ENCODE measurements at places on chromosomes 3 and 15.
A peak's percentile ranks its signal among the peaks of the same experiment; 100 is the strongest.

GRCh38 chr3:3157484-3157883, 22.0 kb downstream of the CRBN start:
- DNase-seq = no peak

- no peak for DNase-seq
These were observed 49.2 kb downstream of the CTDSPL start for GRCh38 chr3:37910671-37911400.

DNA sequence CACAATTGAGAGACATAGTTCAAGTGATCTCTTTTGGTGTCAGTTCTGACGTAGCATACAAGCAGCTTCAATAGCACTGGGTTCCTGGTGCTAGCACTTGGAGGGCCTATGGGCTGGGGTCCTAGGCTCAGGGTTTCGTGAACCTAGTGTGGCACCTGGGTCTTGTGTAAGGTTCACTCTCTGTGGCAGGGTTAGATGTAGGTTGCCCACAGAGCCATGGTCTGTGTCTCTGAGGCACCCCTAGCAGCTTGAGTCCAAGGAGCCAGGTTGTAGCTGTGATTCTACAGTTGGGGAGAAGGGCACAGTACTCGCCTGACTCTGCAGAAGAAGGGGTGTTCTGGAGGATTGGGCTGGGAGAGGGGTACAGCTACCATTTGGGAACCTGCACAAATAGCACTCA, 282.6 kb upstream of the LRRC3B start:
- DNase-seq = no peak

DNA sequence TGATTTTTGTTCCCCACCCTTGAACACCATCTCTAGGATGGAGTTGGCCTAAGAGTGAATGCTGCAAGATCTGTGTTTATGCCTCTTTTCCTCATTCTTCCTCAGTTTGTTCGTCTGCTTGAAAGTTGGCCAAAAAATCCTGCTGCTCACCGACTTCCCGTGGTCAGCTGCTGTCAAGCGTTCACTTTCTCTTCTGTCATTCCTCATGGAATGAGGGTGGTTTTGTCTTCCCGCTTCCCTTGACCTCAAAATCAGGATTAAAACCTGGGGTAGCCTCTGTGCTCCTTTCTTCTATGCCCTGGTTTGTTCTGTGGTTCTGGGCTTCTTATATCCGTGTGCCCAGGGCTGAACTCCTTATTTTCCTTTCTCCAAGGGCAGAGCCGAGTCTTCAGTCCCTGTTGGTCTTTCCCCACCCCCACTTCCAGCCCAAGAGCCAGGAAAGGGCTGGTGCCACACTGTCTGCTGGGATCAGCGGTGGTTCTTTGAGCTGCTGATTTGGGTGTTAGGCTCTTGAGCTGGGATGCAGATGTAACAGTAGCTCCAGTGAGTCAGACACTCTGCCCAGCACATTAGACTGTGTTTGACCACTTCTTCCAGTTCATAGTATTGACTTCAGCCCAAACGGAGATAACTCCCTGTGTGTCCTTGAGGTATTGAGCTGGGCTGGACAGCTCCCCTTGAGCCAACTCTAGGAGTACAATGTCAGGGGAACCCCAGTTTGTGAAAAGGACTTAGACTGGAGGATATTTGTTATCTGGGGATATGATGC, 2.3 kb downstream of the SERF2 start:
- no peak for DNase-seq

- DNase-seq = no peak
These were observed 57.2 kb downstream of the BFSP2 start for GRCh38 chr3:133457025-133457424.

DNA sequence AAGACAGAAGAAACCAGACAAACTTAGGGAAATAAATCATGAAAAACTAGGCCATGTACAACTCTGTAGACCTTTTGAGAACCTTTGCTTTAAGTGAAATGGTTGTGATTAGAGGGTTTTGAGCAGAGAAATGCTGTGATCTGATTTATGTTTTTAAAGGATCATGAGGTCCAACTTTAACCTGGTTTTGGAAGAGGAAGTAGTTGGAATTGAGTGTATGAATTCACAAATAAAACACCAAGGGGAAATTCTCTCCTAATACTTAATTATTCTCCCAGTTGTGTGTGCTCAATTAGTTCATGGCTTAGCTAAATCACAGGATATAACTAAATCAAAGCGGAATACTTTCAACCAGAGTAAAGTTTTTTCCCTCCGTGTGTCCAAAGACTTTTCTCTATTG, 45.5 kb upstream of the MCF2L2 start:
- DNase-seq = no peak

- no peak for DNase-seq
These were observed 32.2 kb downstream of the EPHB1 start for GRCh38 chr3:134827213-134827612.

DNA sequence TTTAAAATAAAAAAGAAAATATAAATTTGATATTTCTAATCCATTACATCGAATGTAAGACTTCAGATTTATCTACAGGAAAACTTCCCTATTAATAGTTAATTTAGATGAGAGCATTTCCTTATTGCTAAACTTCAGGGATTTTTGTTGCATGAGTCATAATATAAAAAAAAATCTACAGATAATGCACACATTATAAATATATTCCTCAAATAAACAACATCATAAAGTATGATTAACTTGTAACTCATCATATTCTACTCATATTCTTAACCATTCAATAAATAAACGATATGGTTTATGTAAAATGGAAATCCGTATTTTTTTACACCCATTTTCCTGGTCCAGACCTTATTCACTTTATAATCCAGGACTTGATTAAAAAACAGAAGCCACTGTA, 477.0 kb downstream of the EPHA3 start:
- DNase-seq = no peak

- DNase-seq = no peak
These were observed 390.4 kb upstream of the PROK2 start for GRCh38 chr3:72175296-72175858.

- DNase-seq = peak; percentile 58
These were observed 970 bp downstream of the BBX start for GRCh38 chr3:107523539-107524325.

- peak; percentile 69 for DNase-seq
These were observed 42.6 kb downstream of the MGLL start for GRCh38 chr3:127779747-127780146.

DNA sequence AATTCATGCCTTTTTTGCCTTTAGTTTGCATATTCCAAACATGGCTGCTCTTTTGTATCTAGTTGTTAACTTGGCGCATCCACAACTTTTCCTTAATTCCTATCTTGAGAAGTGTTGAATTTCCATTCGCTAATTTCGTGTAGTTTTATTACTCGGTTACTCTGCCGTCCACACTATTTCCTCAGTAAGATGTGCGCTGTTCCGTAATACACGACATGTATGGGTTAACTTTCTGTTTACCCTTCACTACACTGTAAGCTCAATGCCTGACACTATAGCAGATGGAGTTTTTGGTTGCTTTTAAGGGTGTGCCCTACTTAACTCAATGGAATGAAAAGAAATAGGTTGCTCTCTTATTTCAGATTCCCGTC, 724 bp downstream of the RPSA start:
- DNase-seq = no peak

DNA sequence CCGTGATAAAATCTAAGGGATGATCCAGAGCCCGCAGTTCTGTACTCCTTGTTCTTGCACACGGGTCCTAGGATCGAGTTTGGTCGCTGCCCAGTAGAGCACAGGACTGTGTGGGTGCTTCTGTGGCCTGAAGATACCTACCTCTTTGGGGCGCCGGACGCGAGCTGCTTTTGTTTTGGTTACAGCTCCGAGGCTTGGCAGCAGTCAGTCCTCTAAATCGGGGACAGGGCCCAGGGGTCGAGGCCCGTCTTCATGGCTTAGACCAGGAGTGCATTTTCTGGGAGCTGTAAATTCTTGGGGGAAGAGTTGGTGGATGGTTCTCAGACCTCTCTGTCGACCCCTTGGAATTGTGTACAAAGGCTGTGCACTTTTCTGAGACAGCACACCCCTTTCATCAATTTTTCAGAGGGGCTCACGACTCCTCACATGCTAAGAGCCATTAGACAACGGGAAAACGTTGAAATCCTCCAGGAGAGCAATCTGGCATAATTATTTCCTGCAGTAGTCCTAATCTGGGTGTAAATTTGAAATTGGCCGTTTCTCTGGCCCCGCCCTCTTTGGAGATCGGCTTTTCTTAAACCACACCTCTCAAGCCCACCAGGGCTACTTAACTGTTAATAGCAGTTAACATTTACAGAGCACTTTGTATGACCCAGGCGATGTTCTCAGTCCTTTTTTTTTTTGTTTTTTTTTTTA, 928 bp downstream of the CEP97 start:
- DNase-seq = no peak

DNA sequence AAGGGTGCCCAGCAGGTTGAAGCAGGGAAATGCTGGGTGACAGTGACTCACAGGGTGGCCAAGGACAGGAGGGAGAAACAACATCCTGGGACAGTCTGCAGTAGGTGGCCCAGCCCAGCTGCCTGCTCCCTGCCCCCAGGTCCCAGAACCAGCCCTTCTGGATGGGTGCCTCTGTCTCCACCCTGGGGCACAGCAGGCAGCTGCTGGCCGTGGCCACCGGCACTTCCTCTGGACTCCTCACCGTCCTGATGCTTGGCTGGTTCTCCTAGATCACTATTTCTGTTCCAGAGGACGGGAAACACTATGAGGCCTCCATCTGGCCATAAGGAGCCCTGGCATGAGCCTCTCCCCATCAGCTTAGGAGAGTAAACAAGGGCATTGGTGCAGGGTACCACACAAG, 258.9 kb downstream of the XXYLT1 start:
- no peak for DNase-seq

DNA sequence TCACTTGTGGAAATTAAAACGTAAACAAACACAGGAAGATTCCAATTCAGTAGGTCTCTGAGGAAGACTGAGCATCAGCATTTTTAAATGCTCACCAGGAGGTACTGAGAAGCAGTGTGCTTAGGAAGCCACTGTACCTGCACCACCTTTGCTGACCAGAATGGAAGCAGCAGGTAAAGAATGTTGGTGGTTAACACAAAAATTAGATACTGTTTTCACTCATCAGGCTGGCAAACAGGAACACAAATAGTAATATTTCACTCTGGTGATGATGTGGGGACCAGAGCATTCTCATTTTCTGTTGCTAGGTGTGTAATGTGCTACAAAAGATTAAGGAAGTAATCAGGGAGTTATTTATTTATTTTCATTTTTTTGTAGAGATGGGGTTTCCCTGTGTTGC, 29.9 kb upstream of the GHSR start:
- DNase-seq = no peak

GRCh38 chr3:37729119-37729518, 132.6 kb upstream of the CTDSPL start:
- DNase-seq = no peak

- no peak for DNase-seq
These were observed 57.5 kb upstream of the LMCD1 start for GRCh38 chr3:8443829-8444791.

DNA sequence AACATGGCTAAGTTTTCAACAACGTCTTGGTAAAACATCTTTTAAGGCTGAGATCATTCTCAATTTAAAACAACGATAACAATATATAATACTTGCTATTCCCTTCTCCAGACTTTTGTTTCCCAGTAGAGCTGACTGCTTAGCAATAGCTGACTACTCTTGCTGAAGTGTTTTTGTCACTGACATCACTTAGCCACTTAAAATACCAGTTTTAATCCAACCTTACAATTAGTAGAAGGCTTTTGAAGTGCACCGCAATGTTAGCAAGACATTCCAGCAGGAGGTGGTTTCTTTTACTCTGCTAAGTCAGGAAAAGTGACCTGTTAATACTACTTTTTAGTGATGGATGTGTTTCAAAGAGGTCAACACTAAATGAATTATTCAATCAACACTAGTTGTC, 28.7 kb upstream of the GBE1 start:
- DNase-seq = no peak

GRCh38 chr3:31022716-31023115, 128.3 kb upstream of the GADL1 start:
- DNase-seq = no peak

DNA sequence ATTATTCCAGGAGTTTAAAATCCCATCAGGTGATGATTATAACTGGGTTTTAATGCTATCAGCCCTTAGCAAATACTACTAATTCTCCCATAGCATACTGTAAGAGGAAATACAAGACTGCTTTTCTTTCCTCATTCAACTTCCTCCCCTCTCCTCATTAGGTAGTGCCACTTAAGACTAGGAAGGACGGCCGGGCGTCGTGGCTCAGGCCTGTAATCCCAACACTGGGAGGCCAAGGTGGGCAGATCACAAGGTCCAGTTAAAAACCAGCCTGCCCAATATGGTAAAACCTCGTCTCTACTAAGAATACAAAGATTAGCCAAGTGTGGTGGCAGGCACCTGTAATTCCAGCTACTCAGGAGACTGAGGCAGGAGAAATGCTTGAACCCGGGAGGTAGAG, 14.7 kb downstream of the NDUFAF1 start:
- no peak for DNase-seq

DNA sequence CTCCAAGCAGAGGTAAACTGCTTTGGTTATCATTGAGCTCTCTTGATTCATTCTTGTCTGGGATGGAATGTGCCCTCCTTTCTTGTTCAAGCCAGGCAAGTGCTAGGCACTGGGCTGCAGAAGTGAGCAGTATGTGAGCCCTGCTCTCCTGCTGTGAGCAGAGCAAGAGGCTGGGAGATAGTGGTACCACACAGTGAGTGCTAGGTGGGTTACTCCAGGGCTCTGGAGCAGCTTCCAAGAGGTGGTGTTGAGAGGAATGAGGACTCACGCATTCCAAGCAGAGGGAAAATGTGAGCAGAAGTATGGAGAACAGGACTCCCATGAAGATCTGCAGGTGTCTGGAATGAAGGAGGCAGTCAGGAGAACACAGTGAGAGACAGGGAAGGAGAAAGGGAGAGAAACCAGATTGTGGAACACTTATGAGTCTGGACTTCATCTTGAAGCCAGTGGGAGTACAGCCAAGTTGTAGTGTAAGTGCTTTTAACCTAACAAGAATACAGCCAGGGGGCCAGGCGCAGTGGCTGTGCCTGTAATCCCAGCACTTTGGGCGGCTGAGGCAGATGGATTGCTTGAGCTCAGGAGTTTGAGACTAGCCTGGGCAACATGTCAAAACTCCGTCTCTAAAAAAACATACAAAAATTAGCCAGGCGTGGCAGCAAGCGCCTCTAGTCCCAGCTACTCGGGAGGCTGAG, 199.9 kb upstream of the CTDSPL start:
- no peak for DNase-seq

GRCh38 chr3:155859859-155860258, 5.6 kb upstream of the SLC33A1 start:
- DNase-seq = peak; percentile 39

DNA sequence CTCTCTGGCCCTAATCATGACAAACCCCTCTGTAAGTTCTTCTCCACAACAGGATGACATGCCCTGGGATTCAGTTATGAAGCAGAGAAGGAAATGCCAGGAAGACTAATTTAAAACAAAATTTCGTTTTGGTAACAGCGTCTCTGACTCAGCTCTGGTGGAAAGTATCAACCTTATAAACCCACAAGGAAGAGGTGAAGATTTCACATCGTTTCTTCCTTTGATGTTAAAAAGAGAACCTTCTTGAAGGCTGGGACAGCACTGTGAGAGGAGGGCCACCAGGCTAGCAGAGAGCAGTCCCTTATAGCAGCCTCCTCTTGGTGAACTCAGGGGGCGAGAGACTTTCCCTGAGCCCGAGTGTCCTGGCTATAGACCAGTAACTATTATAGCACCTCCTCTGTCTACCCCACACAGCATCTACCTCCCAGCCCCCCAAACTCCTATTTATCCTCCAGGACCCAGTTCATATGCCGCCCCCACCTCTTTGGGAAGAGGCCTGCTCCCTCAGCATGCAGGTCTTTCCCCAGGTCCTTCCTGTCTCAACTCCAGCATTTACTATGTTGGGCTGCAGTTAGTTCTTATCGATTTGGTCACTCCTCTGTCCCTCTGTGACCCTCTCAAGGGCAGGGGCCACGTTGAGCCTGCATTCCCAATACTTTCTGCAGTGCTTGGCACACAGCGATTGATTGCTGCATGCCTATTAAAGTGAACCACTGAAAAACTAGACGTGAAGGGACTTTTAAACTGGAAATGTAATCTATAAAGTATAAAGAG, 321.5 kb upstream of the ICE2 start:
- no peak for DNase-seq

Data from GM13977 (cell line).